Activated CD4-positive, alpha-beta memory T cell treated with anti-CD3 and anti-CD28 coated beads for 36 hours (primary cell): ENCODE measurements at places on chromosomes 11 and 22.

- no peak overlapping the region for H3K4me3 ChIP-seq
- H3K27ac ChIP-seq = no peak overlapping the region
- no peaks in the 10 kb centered on the region for H3K36me3 ChIP-seq
- no peak for DNase-seq
- peaks cover 8% of the 10 kb centered on the region for H3K27me3 ChIP-seq
- H3K4me1 ChIP-seq = no peaks in the 10 kb centered on the region
These were observed 15.9 kb downstream of the PRG3 start for GRCh38 chr11:57364851-57365660.

- H3K27me3 ChIP-seq = peaks cover 2% of the 10 kb centered on the region
- DNase-seq = no peak
- no peak overlapping the region for H3K27ac ChIP-seq
- H3K4me1 ChIP-seq = no peaks in the 10 kb centered on the region
- no peak overlapping the region for H3K4me3 ChIP-seq
These were observed 30.4 kb downstream of the FADD start for GRCh38 chr11:70233511-70233934.

DNA sequence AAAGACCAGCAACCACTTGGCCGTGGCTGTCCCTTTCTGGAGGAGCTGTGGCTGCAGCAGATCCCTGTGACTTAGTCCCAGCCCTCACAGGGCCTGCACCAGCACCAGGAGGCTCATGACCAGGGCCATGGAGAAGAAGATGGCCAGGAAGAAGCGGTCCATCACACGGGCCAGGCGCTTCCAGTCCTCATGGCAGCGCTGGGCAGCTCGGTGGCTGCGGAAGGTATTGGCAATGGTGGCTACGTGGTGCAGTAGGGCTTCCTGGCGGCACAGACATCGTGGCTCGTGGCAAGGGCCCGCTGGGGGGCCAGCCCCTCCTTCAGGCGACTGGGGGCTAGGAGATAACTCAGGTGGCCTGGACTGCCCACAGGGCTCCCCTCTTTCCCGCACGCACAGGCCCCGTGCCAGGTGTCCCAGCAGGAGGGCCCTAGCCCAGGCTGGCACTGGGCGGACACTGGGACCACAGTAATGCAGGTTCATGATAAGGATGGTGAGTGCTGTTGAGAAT lies 5.1 kb downstream of the CHRNA10 start:
- no peaks in the 10 kb centered on the region for H3K27me3 ChIP-seq
- H3K4me3 ChIP-seq = no peak overlapping the region
- H3K27ac ChIP-seq = no peak overlapping the region
- H3K36me3 ChIP-seq = peaks cover 20% of the 10 kb centered on the region
- no peaks in the 10 kb centered on the region for H3K4me1 ChIP-seq

- H3K27me3 ChIP-seq = no peaks in the 10 kb centered on the region
- H3K36me3 ChIP-seq = no peaks in the 10 kb centered on the region
- H3K4me3 ChIP-seq = no peak overlapping the region
- no peak overlapping the region for H3K27ac ChIP-seq
- no peak for DNase-seq
- H3K4me1 ChIP-seq = no peaks in the 10 kb centered on the region
These were observed 13.8 kb downstream of the MRGPRF start for GRCh38 chr11:68999093-68999747.

GRCh38 chr11:125124618-125124992 lies 13.2 kb upstream of the TMEM218 start:
- H3K27ac ChIP-seq = no peak overlapping the region
- H3K36me3 ChIP-seq = no peaks in the 10 kb centered on the region
- H3K4me1 ChIP-seq = peaks cover 6% of the 10 kb centered on the region
- H3K4me3 ChIP-seq = no peak overlapping the region
- peaks cover 18% of the 10 kb centered on the region for H3K27me3 ChIP-seq

DNA sequence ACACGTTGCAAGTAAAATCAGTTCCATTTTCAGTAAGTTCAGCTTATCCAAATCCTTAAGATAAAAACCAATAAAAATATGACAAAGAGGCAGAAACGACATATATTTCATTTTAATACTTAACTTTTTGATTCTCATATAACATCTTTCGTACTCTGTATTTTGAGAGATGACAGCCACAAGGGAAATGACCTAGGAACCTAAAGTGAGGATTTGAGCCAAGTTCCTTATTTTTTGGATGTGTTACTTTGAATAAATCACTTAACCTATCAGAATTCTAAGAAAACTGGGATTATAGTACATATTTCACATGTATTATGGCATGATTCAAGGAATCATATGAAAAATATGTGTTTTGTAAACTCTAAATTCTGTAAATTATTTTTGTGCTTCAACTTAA lies 143.6 kb upstream of the TRPC6 start:
- no peak for DNase-seq
- no peak overlapping the region for H3K4me3 ChIP-seq
- H3K4me1 ChIP-seq = no peaks in the 10 kb centered on the region
- H3K36me3 ChIP-seq = no peaks in the 10 kb centered on the region
- H3K27me3 ChIP-seq = no peaks in the 10 kb centered on the region
- H3K27ac ChIP-seq = no peak overlapping the region

- no peak overlapping the region for H3K27ac ChIP-seq
- H3K36me3 ChIP-seq = peaks cover 33% of the 10 kb centered on the region
- DNase-seq = no peak
These were observed 14.0 kb downstream of the IRF7 start for GRCh38 chr11:601573-602245.

GRCh38 chr11:14269692-14270573 lies 89.0 kb downstream of the RRAS2 start:
- H3K36me3 ChIP-seq = peaks cover 11% of the 10 kb centered on the region
- H3K27me3 ChIP-seq = no peaks in the 10 kb centered on the region
- no peak for DNase-seq
- H3K4me3 ChIP-seq = no peak overlapping the region
- no peak overlapping the region for H3K27ac ChIP-seq
- peaks cover 27% of the 10 kb centered on the region for H3K4me1 ChIP-seq
